Aorta (tissue), 5 donors: ENCODE measurements at places on chromosomes 12 and 14. TPM values are rescaled to one million over a fixed set of nuclear protein-coding genes. Genes with fewer than 3 reads are reported as not detected.

Gene CDK2
- 36.5 TPM for polyA plus RNA-seq

Gene EPYC
- polyA plus RNA-seq: 0.51 TPM

DNA sequence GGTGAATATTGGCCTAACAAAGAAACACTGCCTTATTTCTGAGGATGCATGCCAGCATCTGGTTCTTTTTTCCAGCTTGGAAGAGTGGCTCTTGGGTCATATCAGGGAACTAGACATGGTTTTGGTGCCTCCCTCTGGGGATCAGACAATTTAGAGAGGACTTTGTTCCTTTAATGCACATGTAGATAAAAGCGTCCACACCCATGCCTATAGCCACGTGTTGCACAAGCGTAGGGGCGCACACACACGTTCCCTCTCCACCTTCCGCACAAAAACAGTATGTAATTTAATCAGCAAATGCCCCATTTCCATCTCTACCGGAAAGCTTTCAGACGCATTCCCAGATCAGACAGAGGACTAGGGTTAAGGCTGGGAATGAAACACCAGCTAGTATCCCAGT lies 61.7 kb upstream of the RIC8B start:
- no peak for DNase-seq

Gene RPL10L
- not detected for polyA plus RNA-seq

Gene TPCN1
- polyA plus RNA-seq: 108 TPM

Gene KLRF1
- not detected for polyA plus RNA-seq

- DNase-seq: no peak
Measured at GRCh38 chr12:23657598-23657997, 291.9 kb downstream of the SOX5 start.

- no peak for DNase-seq
Measured at GRCh38 chr14:51317373-51317772, 77.3 kb downstream of the TMX1 start.

- DNase-seq: no peak
Measured at GRCh38 chr14:70947739-70948138, 40.5 kb downstream of the PCNX1 start.

Gene DCN
- polyA plus RNA-seq: 74.0 TPM

Gene NOVA1
- polyA plus RNA-seq: 15.0 TPM

GRCh38 chr12:95203487-95204030 lies 13.7 kb downstream of the FGD6 start:
- DNase-seq: no peak

Gene LRFN5
- polyA plus RNA-seq: not detected

Gene TEX52
- polyA plus RNA-seq: not detected

DNA sequence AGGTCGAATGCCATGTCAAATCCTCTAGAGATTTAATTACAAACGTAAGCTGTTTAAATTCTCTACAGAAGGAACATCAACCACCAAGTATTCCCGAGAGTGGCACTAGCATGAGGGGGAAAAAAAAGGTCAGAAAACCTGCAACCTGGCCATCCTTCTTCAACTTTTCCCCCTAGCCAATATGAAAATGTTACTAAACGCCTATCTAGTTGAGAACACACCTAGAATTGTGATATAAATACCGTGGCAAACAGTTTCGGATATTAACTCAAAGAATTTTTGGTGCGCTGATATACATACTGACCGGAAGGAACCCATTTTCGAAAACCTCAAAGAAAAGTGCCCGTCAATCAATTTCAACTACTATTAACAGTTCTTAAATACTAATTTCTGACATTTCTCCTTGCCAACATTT lies 1.8 kb downstream of the HNRNPC start:
- DNase-seq: no peak

- no peak for DNase-seq
Measured at GRCh38 chr12:104640956-104641355, 184.2 kb downstream of the CHST11 start.

DNA sequence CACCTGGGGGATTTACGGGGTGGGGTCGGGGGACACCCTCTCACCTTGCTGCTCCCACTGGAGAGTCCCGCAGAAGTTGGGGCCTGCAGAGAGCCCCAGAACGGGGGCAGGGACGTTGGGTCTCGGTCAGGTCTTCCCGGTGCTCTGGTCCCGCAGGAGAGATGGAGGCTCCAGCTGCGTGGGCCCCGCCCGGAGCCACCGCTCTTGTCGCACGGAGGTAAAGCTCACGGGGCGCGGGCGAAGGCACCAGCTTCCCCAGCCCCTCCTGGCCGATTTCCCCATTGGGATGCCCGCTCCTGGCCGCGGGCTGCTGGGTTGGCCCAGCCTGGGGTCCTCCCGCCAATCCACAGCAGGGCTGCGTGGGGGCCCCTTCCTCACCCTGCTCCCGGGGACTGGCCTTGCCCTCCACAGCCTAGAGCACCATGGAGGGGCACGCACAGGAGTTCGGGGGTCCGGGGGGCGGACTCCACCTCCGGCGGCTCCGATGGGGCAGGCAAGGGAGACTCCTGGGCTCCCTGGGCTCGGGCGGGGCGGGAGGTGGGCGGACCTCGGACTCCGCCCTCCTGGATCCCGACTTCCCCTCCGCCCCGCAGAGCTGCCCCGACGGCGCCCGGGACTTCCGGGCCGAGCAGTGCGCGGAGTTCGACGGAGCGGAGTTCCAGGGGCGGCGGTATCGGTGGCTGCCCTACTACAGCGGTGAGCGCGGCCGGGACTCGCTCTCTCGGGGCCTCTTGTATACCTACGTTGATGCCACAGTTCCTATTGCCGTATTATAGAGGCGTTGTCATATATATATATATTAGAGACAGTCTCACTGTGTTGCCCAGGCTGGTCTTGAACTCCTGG lies 8.4 kb downstream of the PAPLN start:
- peak; percentile 89 for DNase-seq

Gene ABCB9
- polyA plus RNA-seq: 6.6 TPM

DNA sequence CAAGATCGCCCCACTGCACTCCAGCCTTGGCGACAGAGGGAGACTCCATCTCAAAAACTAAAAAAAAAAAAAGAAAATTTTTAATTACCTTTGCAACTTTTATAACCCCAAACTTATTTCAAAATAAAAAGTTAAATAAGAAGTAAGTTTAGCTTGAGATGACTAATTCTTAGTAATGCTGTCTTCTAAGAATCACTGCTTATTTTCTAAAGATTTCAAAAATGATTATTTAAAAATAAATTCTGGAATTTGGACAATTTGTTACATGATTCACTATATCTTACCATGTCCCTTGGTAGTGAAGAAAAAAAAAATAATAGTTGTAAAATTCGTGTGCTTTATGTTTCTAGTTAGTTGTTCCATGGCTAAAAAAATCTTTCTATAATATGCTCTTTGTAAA lies 11.6 kb upstream of the HECTD1 start:
- no peak for DNase-seq

Gene PIK3C2G
- 0.63 TPM for polyA plus RNA-seq

- no peak for DNase-seq
Measured at GRCh38 chr14:24851837-24852236, 198.1 kb downstream of the STXBP6 start.

GRCh38 chr14:49286257-49286983 lies 299.8 kb downstream of the RPS29 start:
- DNase-seq: no peak

- DNase-seq: no peak
Measured at GRCh38 chr14:68748260-68748659, 44.6 kb downstream of the ZFP36L1 start.

DNA sequence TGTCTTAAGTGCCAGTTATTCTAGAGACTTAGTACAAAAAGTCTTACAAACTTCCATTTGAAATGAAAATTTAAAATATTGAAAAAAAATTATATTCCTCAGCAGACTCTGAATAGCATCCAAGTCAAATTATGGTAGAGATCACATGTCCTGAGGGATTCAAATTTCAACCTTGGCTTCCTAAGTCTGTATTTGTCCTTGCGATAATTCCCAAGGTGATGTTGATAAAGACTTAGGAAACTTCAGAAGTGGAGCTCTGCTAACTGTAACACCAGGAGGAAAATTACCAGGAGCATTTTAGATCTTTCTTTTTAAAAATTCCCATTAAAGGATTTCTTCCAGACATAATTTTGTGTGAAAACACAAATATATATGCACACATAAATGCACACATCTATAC lies 178.3 kb downstream of the IPO8 start:
- no peak for DNase-seq

GRCh38 chr12:116624516-116624915 lies 65.3 kb downstream of the MAP1LC3B2 start:
- no peak for DNase-seq

DNA sequence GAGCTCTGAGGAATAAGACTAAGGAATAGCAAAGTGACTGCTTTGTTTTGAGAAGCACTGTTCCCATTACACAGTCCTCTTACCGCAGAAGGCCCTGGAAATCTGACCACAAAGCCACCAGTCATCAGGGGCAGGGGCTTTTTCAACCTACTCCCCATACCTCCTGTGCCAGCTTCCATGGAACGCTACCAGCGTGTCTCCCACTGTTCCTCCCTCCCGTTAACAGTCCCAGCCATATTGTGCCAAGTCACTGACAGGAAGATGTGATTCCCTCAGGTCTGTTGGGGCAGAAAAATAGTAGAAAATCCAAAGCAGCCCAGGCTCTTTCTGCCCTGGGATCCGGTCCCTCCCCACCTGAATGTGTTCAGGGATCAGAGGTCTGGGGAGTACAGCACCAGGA lies 46.6 kb upstream of the VPS33A start:
- no peak for DNase-seq

GRCh38 chr12:53326460-53327185 lies 5.2 kb upstream of the AAAS start:
- no peak for DNase-seq

Gene METAP2
- 106 TPM for polyA plus RNA-seq

DNA sequence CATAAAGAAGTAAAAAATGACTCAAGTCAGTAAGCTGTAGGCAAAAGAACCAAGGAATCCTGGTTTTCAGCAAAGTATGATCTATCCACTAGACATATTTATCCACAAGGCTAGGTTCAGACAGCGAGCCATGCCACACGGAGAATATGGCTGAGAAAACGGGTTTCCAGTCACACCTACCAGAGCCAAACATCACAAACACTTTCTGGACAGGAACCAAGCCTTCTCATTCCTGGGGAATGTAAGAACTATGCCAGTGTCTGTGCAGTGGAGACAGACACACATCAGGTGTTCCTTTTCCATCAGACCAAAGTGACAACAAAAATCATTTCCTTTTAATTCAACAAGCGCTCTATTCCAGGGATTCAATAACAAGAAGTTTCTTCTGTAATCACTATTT lies 41.1 kb downstream of the AREL1 start:
- peak; percentile 68 for DNase-seq

- DNase-seq: peak; percentile 46
Measured at GRCh38 chr14:68140076-68140741, 320.6 kb downstream of the RAD51B start.

- DNase-seq: no peak
Measured at GRCh38 chr14:24070285-24071143, 848 bp upstream of the CPNE6 start.

DNA sequence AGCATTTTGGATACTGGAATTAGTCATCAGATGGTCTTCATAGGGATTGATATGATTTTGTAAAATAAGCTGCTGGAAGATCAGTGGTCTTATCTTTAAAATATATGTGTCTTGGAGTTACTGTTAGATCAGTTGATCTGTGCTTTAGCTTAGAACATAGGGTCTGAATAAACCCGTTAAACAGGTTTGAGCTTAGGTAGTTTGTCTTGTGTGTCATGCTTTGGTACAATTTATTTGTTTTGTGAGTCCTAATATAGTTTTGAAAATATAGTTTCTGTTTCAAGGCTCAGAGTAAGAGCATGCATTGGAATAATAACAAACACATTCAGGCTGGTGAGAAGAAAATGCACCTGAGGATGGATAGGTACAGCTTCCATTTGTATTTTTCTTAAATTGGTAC lies 505.0 kb downstream of the SLC16A7 start:
- DNase-seq: no peak

- DNase-seq: no peak
Measured at GRCh38 chr12:130806574-130806973, 32.5 kb downstream of the STX2 start.

Gene PPM1H
- polyA plus RNA-seq: 2.4 TPM

DNA sequence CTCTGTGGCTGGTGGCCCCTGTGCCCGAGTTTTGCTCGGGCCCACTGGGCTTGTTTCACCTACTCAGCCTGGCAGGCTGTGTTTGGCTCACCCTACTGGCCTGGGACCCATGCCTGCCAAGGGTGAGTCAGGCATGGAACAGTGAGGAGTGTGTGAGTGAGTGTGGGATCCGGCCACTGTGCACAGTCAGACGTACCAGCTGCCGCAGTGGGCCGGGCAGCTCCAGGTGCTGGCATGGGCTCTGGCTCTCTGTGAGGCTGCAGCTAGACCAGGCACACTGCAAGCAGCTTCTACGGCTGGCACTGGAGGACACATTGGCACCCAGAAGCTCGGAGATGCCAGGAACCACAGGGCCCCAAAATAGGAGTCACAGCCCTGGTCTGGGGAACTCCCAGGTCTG lies 40.6 kb downstream of the HSD17B6 start:
- peak; percentile 79 for DNase-seq

Gene KCNMB4
- 2.0 TPM for polyA plus RNA-seq

- DNase-seq: no peak
Measured at GRCh38 chr12:212415-212714, 1.6 kb downstream of the SLC6A12 start.

Gene OR6C1
- not detected for polyA plus RNA-seq

DNA sequence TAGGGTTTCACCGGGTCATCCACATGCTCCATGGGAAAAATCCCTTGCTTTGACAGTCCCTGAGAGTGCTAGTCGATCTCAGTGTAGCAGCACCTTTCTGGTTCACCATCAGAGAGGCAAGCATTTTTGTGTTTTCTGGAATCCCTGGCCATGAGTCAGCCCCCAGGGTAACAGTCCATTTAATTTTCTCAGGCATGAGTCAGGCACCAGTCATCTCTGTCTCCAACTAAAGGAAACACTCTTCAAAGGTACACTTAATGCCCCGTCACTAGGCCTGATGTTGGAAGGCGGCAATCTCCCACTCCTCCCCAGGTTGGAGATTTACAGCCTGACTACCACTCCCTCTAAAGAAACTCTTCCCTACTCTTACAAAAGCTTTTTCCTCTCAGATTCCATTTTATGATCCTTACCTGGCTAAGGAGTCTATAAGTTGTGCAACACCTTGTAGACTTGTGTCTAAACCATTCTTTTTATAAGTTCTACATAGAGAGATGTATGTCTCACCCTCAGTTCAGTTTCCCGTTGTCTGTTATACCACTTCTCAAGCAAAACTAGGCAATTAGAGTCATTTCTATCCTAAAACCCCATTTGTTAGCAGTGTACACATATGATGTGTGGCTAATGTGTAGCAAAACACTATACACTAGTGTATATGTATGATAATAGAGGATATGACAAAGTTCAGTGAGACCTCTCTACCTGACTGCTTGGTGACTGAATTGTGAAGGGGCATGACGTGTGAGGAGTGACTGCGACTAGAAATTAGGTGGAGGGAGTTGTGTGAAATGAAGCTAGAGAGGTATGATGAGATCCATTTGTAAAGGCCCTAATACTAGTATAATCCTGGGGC lies 24.6 kb downstream of the TMEM19 start:
- no peak for DNase-seq

GRCh38 chr12:43277651-43278540 lies 274.1 kb downstream of the ADAMTS20 start:
- DNase-seq: no peak

GRCh38 chr12:56154246-56154771 lies 1.9 kb downstream of the MYL6B start:
- DNase-seq: no peak
